ENCODE measurements at places on chromosomes 5 and 9.
A peak's percentile ranks its signal among the peaks of the same experiment; 100 is the strongest.

GRCh38 chr5:165055476-165055875 lies 1550.1 kb downstream of the MAT2B start:
- H3K36me3 ChIP-seq, result no peaks in the 10 kb centered on the region
- no peaks in the 10 kb centered on the region for H3K27me3 ChIP-seq
- no peaks in the 10 kb centered on the region for H3K4me1 ChIP-seq
- no peak overlapping the region for H3K4me3 ChIP-seq

DNA sequence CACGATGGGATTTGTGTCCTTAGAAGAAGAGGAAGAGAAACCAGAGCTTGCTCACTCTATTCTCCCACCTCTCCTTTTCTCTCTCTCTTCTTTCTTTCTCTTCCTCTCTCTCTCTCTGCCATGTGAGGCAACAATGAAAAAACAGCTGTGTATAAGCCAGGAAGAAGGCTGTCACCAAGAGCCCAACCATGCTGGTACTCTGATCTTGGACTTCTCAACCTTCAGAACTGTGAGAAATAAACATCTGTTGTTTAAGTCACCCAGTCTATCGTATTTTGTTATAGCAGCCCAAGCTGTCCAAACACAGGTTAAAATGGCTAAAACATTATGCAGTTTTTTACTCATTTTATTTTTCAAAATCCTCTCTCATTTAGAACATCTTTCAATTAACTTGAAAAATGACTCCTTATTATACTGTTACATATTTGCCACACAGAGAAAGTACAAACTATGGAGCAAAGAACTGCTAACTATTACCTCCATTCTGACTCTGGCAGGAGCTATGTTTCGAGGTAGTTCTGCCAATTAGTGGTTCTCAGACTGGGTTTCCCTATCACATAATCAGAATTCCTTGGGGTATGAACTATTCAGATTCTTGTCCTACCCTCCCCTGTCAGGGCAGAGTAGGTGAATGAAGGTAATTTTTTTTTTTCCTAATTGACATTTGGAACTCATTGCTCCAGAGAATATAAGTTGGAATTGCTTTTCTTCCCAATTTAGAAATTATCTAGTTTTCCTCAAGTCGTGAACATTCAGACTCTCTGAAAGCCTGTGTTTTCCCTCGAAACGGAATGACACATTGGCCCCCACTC lies 434.6 kb downstream of the ENC1 start:
- H3K4me3 ChIP-seq, result no peak overlapping the region
- no peaks in the 10 kb centered on the region for H3K27me3 ChIP-seq
- peaks cover 27% of the 10 kb centered on the region for H3K4me1 ChIP-seq
- no peak for DNase-seq

- H3K36me3 ChIP-seq, result no peaks in the 10 kb centered on the region
- H3K27me3 ChIP-seq, result no peaks in the 10 kb centered on the region
- H3K27ac ChIP-seq, result peak overlapping the region; percentile 86
- H3K4me3 ChIP-seq, result peak overlapping the region; percentile 90
- DNase-seq, result no peak
Measured at GRCh38 chr9:110257097-110257841, 962 bp upstream of the TXN start.

DNA sequence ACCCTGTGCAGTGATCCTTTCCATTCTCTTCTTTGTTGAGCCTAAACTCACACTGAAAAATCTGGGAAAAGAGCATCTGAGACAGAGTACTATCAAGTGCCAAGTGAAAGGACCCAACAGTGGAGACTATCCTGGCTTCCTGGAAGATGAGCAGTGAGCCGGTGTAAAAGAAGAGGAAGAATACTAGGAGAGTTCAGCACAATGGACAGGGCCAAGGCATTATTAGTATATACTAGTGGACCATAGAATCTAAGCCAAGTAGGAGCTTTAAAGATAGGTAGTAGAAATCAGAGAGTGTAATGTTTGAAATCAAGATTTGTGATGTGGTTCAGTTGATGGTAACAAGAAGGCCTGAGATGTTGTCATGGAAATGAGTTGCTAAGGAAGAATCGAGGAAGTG lies 140.8 kb downstream of the CAMK4 start:
- no peak overlapping the region for H3K27ac ChIP-seq
- H3K4me1 ChIP-seq, result no peaks in the 10 kb centered on the region
- no peaks in the 10 kb centered on the region for H3K36me3 ChIP-seq
- H3K4me3 ChIP-seq, result no peak overlapping the region

DNA sequence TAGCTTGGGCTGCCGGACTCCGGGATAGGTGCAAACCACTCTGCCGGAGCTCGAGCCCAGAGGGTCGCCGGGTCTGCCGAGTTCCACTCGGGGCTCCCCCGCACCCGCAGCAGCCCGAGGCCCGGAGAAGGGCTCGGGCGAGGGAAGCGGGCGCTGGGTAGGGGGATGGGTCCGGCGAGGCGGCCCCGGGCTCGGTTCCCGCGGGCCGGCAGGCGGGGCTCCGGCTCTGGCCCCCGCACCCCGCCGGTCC lies 507 bp downstream of the RICTOR start:
- peaks cover 6% of the 10 kb centered on the region for H3K36me3 ChIP-seq
- no peak for DNase-seq
- H3K27me3 ChIP-seq, result no peaks in the 10 kb centered on the region
- peak overlapping the region; percentile 93 for H3K27ac ChIP-seq
- peak overlapping the region; percentile 74 for H3K4me3 ChIP-seq

- DNase-seq, result no peak
- H3K36me3 ChIP-seq, result no peaks in the 10 kb centered on the region
- H3K27ac ChIP-seq, result no peak overlapping the region
- H3K4me3 ChIP-seq, result no peak overlapping the region
- H3K27me3 ChIP-seq, result no peaks in the 10 kb centered on the region
Measured at GRCh38 chr9:28808042-28808441, 1234.8 kb upstream of the C9orf72 start.

DNA sequence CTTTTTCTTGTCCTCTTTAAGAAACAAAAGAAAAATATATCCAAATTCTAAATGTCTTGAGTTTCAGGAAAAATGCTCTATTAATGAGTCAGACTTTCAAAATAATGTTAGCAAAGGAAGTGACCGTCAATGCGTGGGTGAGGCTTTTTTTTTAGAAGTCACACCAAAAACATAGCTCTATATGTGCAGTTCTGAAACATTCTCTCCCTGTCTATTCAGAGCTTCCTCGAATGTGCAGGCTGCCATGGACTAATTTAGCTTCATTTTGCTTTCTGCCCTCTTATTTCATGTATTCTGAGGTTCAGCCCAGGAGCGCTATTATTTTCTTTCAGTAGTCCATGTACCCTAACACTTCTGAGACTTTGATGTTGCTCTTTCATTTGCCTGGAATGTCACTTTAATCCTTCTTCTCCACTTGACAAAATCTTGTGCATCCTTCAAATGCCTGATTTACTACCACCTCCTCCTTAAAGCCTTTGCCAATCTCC lies 72.5 kb upstream of the RASA1 start:
- no peak overlapping the region for H3K27ac ChIP-seq
- H3K36me3 ChIP-seq, result no peaks in the 10 kb centered on the region
- H3K27me3 ChIP-seq, result no peaks in the 10 kb centered on the region
- H3K4me3 ChIP-seq, result no peak overlapping the region
- no peak for DNase-seq

DNA sequence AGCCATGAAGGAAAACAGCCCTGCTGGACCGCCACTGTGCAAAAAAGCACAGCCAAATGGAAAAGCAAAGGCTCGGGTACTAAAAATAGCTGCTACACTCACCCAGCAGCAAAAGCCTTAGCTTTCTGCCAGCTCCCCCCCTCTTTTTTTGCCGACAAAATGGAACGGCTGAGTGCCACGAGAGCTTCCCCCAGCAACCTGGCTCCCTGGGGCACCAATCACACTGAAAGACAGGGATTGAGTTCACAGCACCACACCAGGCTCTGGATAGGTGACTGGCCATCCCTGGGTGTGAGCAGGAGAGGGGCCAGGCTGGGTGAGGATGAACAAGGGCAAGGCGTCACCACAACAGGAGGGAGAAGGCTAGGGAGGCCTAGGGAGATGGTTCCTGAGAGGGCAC lies 66.7 kb downstream of the SIL1 start:
- H3K4me3 ChIP-seq, result peak overlapping the region; percentile 37
- DNase-seq, result peak; percentile 73
- peak overlapping the region; percentile 75 for H3K27ac ChIP-seq
- H3K27me3 ChIP-seq, result no peaks in the 10 kb centered on the region

DNA sequence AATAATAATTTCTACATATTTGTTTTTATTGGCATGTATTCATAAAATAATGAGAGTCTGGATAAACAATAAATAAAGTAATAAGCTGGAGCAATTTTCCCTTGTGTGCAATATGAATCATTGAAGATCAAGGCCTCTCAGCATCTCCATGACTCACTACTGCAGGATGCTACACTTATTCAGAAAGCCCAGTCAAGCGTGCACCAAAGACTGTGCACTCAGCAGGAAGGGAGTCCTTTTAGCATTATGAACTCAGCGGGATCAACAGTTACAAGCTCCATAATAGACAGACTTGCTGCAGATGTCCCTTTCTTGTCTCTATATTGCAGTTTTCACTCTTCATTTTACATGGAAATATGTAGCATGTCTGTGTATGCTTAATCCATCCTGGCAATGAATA lies 485.3 kb downstream of the CDH9 start:
- H3K4me1 ChIP-seq, result no peaks in the 10 kb centered on the region
- H3K27ac ChIP-seq, result no peak overlapping the region
- no peak overlapping the region for H3K4me3 ChIP-seq
- no peaks in the 10 kb centered on the region for H3K27me3 ChIP-seq
- DNase-seq, result no peak

DNA sequence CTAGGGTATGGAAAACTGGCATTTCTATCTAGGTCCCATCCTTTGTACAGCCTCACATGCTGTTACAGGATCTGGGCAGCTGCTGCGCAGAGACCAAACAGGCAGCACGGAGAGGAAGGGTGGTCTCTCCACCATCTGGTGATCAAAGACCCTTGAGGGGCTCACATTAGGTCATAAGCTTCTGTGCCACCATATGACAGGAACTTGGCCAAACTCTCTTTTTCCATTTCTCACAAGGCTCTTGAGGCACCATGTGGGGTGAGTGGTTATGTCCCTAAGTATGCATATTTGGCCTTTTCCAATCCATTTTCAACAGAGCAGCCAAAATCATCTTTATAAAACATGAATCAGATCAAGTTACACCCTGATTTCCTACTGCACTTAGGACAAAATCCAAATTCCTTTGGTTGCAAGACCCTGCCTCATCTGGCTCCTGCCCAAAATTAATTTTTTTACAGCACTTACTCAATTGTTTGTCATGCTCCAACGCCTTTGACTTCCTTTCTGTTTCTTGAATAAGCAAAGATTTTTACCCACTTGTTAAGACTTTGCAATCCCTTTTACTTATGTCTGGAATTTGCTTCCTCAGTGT lies 730.0 kb downstream of the MAT2B start:
- DNase-seq, result no peak
- no peak overlapping the region for H3K4me3 ChIP-seq
- H3K27ac ChIP-seq, result no peak overlapping the region

Measured in psoas muscle (tissue), 8 donors.